ENCODE measurements at places on chromosomes 16 and 17. TPM values are rescaled to one million over a fixed set of nuclear protein-coding genes. Genes with fewer than 3 reads are reported as not detected.

The SLFN13 gene
- 50.4 TPM for total RNA-seq

DNA sequence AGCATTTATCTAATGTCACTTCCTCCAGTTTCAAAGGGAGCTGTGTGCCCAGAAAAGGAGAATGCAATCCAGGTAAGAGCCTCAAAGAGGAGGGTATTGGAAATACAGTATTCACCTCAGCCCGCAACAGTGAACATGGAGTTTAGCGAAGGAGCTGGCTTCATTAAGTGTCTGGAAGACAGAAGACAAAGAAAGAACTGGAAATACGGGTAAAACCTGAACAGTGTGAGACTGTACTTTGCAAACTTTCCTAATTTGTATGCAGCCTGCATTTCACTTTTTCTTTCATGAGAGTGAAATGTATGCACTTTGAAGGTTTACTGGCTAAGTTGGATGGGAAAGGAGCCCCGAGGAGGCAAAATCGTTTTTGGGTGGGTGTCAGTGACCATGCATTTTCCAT lies 478.4 kb downstream of the HS3ST3B1 start:
- H3K4me3 ChIP-seq, result no peak overlapping the region
- peaks cover 2% of the 10 kb centered on the region for H3K27me3 ChIP-seq
- no peaks in the 10 kb centered on the region for H3K36me3 ChIP-seq
- H3K27ac ChIP-seq, result no peak overlapping the region
- no peak for DNase-seq
- no peaks in the 10 kb centered on the region for H3K4me1 ChIP-seq

The KRTAP1-1 gene
- total RNA-seq, result not detected

The MFAP4 gene
- total RNA-seq, result not detected

The PHKG2 gene
- total RNA-seq, result 43.4 TPM

The FMNL1 gene
- total RNA-seq, result 391 TPM

- H3K4me1 ChIP-seq, result peaks cover 34% of the 10 kb centered on the region
- no peak overlapping the region for H3K27ac ChIP-seq
- H3K27me3 ChIP-seq, result no peaks in the 10 kb centered on the region
- no peak overlapping the region for H3K4me3 ChIP-seq
- H3K36me3 ChIP-seq, result peaks cover 12% of the 10 kb centered on the region
- no peak for DNase-seq
These were observed 11.9 kb upstream of the GLIS2 start for GRCh38 chr16:4303973-4304372.

GRCh38 chr17:75684924-75685323 lies 17.8 kb downstream of the SAP30BP start:
- no peak overlapping the region for H3K27ac ChIP-seq
- no peak overlapping the region for H3K4me3 ChIP-seq
- H3K4me1 ChIP-seq, result peaks cover 41% of the 10 kb centered on the region
- H3K27me3 ChIP-seq, result no peaks in the 10 kb centered on the region
- no peak for DNase-seq
- H3K36me3 ChIP-seq, result peaks cover 4% of the 10 kb centered on the region

DNA sequence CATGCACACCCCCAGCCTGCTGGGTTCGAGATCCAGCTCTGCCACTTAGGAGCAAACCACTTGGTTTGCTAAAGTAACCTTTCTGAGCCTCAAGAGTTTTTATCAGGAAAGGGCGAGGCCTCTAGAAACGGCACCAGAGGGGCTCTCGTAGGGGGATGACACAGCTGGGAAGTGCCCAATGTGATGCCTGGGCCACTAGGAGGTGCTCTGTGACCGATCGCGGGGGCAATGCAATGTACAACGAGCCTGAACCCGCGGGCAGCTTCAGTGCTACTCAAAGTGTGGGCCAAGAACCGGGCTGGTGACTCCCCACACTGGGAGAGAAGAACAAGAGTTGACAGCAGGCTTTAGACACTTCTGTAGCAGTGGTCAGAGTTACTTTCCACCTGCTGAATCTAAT lies 9.4 kb downstream of the C16orf89 start:
- H3K4me1 ChIP-seq, result no peaks in the 10 kb centered on the region
- H3K4me3 ChIP-seq, result no peak overlapping the region
- H3K27me3 ChIP-seq, result no peaks in the 10 kb centered on the region
- peak; percentile 56 for DNase-seq

The GRB7 gene
- total RNA-seq, result 0.81 TPM

The SPHK1 gene
- 1.4 TPM for total RNA-seq

All from activated CD4-positive, alpha-beta T cell treated with anti-CD3 and anti-CD28 coated beads, Interleukin-2, amount 10 ng/mL, durations not matched to agents 7 days and 5 days (primary cell).